ENCODE measurements at places on chromosomes 7 and 10. TPM values are rescaled to one million over a fixed set of nuclear protein-coding genes. Genes with fewer than 3 reads are reported as not detected.

Gene GNGT1
- not detected for total RNA-seq

Gene KIFBP
- 8.2 TPM for total RNA-seq

Gene CRTAC1
- 0.28 TPM for total RNA-seq

Gene DKK1
- total RNA-seq: 0.38 TPM

Gene SPDYE9
- not detected for total RNA-seq

Data from left lobe of liver (tissue), 2 donors.